ENCODE measurements at places on chromosomes 16 and 17.
A peak's percentile ranks its signal among the peaks of the same experiment; 100 is the strongest.

GRCh38 chr16:14100825-14101224 lies 29.7 kb downstream of the MRTFB start:
- DNase-seq, result no peak

GRCh38 chr16:66810391-66810790 lies 9.0 kb upstream of the TERB1 start:
- DNase-seq, result no peak

DNA sequence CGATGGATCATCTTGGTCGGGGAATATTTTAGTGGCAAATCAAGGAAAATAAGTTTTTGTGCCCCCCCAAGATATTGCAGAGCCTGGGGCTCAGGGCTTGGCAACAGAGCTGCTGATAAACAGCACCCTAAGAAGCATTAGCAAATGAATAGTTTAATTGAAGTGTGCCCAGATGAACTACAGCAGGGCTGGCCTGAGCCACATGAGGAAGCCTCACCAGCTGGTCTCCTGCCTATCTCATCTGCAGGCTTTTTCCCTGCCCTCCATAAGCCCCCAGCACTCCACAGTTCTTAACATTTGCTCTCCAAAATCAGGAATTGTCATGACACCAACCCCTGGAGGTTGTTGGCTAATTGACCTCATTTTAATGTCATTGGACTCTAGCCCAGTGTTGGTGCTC lies 480.2 kb downstream of the HS3ST3B1 start:
- DNase-seq, result no peak

GRCh38 chr16:17469741-17470181 lies 999 bp downstream of the XYLT1 start:
- peak; percentile 39 for DNase-seq

- peak; percentile 81 for DNase-seq
These were observed 56.3 kb upstream of the HAS3 start for GRCh38 chr16:69049146-69049545.

DNA sequence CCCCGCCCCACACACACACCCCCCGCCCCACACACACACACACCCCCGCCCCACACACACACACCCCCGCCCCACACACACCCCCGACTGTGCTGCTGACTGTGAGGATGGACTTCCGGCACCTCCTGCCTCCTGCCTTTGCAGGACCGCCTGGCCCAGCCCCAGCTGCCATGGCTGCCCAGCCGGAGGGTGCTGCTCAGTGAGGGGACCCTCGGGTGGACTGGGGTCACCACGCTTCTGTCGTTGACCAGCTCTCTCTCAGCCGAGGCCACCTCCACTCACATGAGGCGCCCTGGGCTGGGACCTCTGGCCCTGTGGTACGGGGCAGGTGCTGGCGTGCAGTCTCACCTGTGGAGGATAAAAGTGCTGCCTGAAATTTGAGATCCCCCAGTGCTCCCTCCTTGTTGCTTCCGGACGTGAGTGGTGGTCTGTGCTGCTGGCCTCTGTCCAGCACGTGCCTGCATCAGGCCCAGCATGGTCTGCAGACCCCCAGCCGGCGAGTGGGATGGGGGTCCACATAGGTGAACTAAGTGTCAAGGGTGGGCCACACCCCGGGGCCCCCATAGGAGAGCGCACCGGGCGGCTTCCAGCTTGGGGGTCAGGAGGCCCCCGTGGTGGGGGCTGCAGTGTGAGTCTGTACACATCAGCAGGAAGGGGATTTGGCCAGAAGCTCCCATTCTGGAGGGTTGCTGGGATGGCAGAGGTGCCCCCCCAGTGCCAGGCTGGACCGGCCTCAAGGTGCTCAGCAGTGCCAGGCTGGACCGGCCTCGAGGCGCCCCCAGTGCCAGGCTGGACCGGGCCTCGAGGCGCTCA lies 11.2 kb downstream of the METRNL start:
- DNase-seq, result no peak

- DNase-seq, result no peak
These were observed 5.5 kb downstream of the CYLD start for GRCh38 chr16:50747207-50747956.

DNA sequence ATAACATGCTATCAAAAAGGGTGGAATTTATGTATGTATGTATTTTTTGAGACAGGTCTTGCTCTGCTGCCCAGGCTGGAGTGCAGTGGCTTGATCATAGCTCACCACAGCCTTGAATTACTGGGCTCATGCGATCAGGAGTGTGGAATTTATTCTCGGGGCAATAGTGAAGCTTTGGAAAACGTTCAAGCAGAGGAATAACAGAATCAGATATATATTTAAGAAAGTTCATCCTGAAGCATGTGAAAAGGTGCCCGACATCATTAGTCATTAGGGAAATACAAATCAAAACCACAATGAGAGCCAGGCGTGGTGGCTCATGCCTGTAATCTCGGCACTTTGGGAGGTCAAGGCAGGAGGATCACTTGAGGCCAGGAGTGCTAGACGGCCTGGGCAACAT lies 7.7 kb upstream of the ITGAE start:
- DNase-seq, result no peak

DNA sequence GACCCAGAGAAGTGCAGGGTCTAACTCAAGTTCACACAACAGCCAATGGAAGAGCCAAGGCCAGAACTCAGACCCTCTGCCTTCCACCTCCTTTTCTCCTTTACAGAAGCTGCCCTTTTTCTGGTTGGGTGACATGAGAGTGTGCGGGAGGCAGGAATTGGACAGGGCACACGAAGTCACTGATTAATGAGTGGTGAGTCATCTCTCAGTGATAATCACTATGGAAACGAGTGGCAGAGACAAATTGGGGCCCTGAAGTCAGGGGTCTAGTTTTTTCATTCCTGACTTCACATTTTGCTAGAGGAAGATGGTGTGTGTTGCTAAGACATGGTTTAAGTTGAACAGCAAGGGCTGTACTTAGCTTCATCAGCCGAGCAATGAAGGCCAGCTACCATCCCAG lies 312.7 kb upstream of the CCL2 start:
- no peak for DNase-seq

DNA sequence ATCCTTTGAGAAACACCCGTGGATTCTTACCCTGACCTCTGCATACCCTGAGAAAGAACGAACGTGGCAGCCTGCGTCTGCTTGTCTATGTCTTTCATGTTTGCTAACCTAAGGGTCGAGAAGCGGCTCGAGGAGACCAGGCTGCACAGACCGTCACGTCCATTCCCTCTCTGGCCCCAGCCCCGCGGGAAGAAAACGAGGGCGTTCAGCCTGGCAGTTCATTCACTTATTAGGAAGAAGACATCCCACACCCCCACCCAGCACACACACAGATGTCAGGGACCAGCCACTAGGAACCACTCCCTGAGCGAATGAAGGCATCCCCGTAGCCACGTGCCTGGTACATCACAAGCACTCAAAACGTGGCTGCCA lies 655 bp upstream of the MTHFSD start:
- DNase-seq, result no peak

- DNase-seq, result no peak
These were observed 30.4 kb upstream of the DHX8 start for GRCh38 chr17:43453331-43453812.

GRCh38 chr16:49049191-49049590 lies 232.4 kb downstream of the CBLN1 start:
- no peak for DNase-seq

DNA sequence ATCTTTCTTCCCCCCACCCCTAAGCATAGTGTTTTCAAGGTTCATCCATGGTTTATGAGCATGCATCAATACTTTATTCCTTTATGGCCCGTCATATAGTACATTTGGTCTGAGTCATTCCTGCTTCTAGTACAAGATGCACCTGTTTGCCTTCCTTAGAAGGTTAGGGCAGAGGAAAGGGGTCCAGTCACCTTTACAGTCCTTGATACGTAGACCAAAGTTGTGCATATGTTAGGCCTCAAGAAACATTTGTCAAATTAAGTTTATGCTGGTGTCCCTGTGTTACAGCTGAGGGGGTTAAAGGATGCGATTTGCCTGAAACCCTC lies 1.4 kb downstream of the CYB5D2 start:
- DNase-seq, result no peak

DNA sequence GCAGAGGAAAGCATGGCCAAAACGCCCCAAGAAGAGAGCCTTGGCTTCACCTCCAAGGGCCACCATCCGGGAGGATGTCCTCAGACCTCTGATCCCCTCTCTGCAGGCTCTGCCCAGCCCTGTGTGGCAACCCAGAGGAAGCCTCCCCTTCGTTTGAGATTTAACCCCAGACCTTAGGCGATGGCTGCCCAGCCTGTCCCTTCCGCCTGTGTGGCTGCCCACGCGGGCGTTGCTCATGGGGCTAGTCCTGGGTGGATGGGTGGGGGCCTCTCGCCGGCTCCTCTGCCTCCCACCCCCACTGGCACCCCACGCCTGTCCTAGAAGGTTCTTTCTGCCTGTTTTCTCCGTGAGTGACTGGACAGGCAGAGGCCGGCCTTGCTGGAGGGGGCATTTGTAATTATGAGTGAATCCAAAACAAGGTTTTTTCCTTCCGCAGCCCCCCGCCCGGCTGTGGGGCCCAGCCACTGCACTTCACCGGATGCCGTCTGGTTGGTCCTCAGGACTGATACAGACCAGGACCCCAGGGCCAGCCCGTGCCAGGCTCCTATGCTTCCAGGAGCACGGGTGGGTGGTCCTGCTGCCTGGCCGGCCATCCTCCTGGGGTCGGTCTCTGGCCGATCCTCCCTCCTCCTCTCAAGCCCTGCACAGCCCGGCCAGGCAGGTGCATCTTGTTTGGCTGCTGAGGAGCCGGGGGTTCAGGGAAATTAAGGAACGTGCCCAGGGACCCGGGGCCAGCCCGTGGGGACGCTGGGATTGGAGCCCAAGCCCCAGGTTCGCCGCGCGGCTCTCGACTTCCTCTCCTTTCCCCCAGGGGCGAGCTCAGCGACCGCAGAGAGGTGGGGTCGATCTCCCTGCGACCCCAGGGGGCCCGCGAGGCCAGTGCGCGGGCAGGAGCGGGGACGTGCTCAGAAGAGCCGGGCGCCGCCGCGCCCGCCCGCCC lies at the start of gene TMEM235:
Gene TMEM235, plus strand, starts transcription at position 636 of the 940 bp plus-strand sequence. CDS start 393 bp downstream, outside the sequence.
- no peak for DNase-seq

DNA sequence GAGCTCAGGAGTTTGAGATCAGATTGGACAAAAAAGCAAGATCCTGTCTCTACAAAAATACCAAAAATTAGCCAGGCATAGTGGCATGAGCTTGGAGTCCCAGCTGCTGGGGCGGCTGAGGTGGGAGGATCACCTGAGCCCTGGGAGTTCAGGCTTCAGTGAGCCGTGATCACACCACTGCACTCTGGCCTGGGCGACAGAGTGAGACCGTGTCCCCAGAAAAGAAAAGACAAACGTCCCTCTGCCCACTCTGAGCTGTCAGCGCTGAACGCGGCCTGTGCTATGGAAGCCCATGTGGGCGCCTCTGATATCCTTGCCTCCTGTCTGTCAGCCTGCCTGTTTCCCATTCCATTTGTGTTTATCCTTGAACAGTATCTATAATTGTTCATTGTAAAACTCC lies 50.7 kb downstream of the FOXK2 start:
- no peak for DNase-seq

DNA sequence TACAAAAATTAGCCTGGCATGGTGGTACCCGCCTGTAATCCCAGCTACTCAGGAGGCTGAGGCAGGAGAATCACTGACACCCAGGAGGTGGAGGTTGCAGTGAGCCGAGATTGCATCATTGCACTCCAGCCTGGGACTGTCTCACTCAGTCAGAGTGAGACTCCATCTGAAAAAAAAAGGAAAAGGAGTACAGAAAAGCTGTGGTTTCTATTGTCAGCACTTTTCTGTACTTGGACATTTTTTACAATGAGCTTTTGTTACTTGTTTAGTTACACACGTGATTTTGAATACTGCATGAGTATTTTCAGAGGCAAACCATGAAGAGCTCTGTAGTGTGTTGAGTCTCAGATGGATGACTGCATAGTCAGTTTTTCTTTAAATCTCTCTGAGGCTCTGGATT lies 26.3 kb downstream of the ZC3H18 start:
- DNase-seq, result no peak

DNA sequence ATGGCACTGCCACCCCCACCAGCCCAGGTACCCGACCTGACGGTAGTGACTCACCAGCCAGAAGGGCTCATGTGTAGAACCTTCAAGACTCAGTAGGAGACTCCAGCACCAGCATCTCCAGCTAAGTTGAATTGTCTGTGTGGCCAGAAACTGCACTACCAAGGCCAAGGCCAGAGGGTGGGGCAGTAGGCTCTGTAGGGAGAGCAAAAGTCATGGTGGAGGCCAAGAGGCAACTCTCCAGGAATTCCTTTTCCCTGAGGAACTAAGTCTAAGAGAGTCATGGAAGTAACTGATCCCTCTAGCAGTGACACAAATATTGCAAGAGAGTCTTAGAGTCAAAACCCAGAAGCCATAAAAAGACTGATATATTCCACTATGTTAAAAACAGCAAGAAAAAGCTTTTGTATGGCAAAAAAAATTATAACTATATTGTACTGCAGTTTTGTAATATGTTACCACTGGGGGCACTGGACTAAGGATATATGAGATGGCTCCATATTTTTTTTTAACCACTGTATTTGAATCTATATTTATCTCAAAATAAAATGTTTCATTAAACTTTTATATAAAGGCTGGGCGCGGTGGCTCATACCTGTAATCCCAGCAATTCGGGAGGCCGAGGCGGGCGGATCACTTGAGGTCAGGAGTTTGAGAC lies 30.2 kb upstream of the GUCY2D start:
- no peak for DNase-seq

DNA sequence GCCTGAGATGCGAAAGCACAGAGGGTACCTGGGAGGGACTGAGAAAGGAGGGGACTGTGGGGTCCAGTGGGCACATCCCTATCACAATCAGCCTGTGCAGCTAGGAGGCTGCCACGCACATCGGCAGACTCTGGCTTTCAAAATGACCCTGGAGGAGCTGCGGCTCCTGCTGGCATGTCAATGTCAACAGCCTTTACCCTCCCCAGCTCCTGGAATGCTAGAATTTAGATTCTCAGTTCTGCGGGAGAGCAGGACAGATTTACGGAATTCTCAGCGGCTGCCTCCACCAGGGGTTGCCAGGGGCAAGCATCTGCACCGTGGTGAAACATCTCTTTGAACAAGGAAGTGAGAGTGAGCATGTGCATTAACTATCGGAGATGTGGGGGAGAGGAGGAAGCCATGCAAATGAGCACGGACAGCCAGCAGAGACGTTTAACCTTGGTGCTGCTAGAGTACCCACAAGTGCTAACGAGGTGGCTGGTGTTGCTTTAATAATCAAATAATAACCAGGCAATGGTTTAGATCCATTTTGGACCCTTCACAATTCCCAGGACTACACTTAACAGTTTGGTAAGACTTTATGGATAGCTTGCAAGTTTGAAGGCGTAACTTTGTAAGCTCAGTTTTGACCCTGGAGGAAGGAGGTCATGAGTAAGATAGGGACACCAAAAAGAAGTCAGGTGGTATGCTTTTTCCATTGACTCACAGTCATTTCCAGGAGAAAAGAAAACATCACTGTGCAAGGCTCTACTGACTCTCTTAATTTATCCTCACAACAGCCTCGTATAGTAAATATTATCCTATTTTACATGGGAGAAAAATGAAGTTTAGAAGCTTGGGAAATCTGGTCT lies 54.1 kb downstream of the XYLT1 start:
- peak; percentile 41 for DNase-seq

GRCh38 chr16:53832896-53833544 lies 129.1 kb downstream of the FTO start:
- no peak for DNase-seq

- no peak for DNase-seq
These were observed 5.4 kb downstream of the MARCHF10 start for GRCh38 chr17:62802561-62803205.
